ENCODE measurements at places on chromosomes 16 and 17.

GRCh38 chr17:81801327-81801726 lies 2.6 kb upstream of the GCGR start:
- DNase-seq = no peak

DNA sequence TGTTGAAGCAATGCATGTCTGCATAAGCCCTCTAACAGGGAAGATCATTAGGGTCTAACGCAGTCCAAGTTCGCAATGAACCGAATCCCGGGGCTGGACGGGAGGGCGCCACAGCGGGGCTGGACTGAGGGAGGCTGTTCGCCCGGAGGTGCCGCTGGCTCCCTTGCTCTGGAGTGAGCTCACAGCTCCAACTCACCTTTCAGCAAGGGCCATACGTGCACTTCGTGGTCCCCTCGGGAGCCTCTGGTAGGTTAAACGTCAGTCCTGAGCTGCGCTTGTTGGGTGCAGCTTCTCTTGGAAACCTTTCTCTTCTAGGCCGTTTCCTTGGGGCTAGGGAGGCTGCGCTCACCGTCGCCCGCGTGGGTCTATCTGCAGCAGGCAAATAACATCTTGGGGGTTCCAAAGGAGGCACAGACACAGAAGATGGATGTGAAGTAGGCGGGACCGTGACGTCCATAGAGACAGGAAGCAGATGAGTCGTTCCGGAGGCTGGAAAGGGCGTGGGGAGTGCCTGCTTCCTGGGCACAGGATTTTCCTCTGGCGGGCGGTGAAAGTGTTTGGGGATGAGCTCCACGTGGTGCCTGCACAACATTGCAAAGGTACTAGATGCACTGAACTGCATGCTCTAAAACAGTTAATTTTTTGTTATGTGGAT lies 21.9 kb downstream of the ATP2C2 start:
- no peak for DNase-seq

GRCh38 chr17:28926366-28926765 lies 23.5 kb upstream of the DHRS13 start:
- no peak for DNase-seq

GRCh38 chr16:12294471-12294870 lies 317.9 kb downstream of the SNX29 start:
- no peak for DNase-seq

DNA sequence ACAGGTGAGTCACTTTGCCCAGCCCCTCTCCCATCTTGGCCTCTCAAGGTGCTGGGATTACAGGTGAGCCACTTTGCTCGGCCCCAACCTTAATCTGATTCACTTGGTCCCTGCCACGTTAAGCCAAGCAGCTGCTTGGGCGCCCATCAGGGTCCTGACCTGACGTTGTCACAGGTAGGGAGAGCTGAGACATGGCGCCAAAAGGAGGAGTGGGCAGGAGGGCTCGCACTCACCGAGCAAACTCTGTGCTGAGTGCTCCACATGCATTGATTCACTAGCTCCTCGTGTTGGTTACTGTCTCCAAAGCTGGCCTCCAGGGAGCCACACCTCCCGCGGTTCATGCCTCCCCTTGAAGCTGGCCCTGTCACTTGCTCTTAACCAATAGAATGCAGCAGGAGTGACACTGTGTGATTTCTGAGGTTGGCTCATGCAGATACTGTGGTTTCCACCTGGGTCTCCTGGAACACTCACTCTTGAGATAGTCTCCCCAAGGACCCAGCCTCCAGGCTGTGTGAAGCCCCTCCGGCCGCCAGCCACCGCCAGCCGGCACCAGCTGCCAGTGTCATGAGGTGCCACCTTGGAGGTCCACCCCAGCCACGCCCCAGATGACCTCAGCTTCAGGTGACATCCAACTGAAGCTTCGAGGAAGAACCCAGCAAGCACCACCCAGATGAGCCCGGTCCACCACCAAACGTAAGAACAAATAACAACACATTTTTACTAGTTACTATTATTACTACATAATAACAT lies 223.0 kb downstream of the GSG1L start:
- DNase-seq = no peak

- DNase-seq = no peak
Observed at GRCh38 chr16:16994831-16995230, 475.9 kb downstream of the XYLT1 start.

DNA sequence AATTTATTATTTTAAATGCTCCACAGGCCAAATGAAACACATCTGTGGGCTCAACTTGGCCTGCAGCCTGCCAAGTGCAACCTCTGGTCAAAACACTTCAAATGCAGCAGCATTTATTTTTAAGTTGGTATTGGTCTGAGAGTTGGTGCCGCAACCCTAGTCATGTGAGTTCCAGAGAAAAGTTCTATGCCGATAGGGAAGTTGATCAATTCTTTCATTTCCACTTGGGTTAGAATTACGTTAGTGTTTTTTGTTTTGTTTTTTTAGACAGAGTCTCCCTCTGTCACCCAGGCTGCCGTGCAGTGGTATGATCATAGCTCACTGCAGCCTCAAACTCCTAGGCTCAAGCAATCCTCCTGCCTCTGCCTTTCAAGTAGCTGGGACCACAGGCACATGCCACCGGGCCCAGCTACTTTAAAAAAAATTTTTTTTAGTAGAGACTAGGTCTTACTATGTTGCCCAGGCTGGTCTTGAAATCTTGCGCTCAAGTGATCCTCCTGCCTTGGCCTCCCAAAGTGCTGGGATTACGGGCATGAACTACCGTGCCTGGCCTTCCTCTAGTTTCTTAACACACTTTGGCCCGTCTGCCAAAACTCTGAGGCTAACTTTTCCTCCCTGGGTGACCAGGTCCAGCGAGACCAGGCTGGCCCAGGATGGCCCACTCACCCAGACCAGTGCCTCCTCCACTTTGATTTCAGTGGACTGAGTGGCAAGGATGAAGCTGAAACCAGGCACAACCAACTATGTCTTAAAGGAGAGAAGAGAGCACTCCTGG lies 221.1 kb downstream of the MRTFB start:
- DNase-seq = no peak

GRCh38 chr16:29770250-29770929 lies 7.7 kb upstream of the ZG16 start:
- no peak for DNase-seq

Data from renal cortex interstitium (tissue), 15 donors.